ENCODE measurements at places on chromosomes 11 and 22.

- DNase-seq: no peak
These were observed 52.6 kb downstream of the STK33 start for GRCh38 chr11:8541448-8541847.

- no peak for DNase-seq
These were observed 34.3 kb downstream of the MTMR3 start for GRCh38 chr22:29917052-29917902.

DNA sequence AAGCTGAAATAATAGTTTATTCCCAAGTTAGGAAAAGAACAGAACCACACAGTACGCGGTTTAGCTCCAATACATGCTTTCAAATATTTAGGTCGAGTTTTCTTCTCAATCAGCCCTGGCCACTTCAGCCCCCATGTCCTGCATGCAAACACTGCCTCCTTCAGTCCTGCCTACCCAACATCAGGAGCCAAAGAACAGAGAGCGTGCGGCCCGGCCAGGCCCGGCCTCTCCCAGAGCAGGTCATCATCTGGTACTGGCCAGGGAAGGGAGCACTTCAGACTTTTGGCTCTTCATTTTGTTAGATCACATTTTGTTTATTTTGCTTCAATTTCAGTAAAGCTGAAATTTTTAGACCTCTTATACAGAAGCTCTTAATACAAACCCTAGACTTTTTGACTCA is 6.7 kb downstream of the BRD1 start:
- no peak for DNase-seq

DNA sequence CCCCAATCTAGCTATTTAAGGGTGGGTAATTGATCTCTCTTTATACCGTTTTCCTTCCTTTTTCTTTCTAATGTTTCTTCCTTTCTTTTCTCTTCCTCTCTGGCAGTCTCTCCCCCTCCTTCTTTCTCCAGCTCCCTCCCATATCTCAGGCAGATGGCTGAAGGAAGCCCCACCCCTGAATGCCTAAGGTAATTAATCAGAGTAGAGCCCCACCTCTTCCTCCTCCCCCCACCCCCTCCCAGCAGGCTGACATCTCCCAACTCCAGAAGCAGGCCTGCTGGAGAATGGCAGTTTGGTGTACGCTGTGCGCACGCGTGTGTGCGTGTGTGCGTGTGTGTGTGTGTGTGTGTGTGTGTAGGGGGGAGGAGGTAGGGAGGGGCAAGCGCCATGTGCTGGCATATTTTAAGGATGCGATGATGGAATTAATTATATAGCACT is 122.6 kb downstream of the APOL5 start:
- peak; percentile 98 for DNase-seq

- no peak for DNase-seq
These were observed 3.0 kb downstream of the UCP3 start for GRCh38 chr11:74005721-74006517.

GRCh38 chr11:1879342-1879940 is 12.3 kb downstream of the PRR33 start:
- DNase-seq: no peak

- DNase-seq: no peak
These were observed 142.0 kb upstream of the SYT13 start for GRCh38 chr11:45428116-45428515.

- peak; percentile 15 for DNase-seq
These were observed 32.9 kb downstream of the SCUBE1 start for GRCh38 chr22:43310311-43310710.

DNA sequence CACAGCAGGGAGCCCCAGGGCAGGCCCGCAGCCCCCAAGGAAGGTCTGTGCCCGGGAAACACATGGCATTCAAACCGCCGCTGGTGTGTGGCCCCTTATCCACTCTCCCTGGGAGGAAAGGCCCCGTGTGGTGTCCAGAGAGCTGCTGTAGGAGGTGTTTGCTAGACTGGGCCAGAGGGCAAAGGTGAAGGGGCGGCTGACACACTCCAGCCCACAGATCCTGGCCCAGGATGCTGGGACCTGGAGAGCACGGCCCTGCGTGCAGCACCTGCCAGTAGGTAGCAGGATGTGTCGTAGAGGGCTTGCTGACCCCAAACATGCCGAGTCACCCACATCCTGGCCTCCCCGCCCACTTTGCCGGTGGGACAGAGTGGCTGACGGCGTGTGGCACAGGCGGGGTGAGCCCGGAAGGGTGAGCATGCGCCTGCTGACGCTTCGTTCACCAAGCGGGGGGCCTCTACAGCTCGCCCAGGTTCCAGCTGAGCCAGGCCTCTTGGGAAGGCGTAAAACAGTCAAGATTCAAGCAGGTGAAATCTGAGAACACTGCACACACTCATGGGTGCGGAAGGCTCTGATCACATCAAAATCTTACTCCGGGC is 11.0 kb downstream of the OSBPL5 start:
- no peak for DNase-seq

- no peak for DNase-seq
These were observed 10.1 kb downstream of the C11orf87 start for GRCh38 chr11:109432105-109432504.

DNA sequence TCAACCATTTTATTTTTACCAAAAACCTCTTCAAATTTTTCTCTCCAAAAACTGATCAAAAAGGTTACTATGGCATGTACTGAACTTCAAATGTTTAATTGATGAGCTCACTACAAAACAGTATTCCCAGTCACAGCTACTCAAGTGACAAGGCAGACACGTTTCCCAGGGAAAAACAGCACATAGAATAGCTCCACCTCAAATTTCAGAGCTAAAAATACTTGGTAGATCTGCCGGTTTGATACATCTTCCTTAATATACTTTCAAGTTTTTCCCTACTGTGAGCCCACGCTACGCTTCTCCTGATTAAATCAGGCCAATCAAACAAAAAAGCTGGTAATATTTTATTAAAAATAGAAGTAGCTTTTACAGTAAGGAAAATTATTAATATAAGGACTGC is 100.4 kb downstream of the EFCAB6 start:
- DNase-seq: no peak

- DNase-seq: no peak
These were observed 88.6 kb downstream of the TEAD1 start for GRCh38 chr11:12762696-12763324.

- peak; percentile 63 for DNase-seq
These were observed 9.7 kb upstream of the SAAL1 start for GRCh38 chr11:18115360-18116127.

- no peak for DNase-seq
These were observed 18.5 kb downstream of the CLDN5 start for GRCh38 chr22:19505735-19506126.

- no peak for DNase-seq
These were observed 169.7 kb downstream of the SOX6 start for GRCh38 chr11:16186680-16187079.

- DNase-seq: peak; percentile 34
These were observed 8.3 kb upstream of the DCHS1 start for GRCh38 chr11:6663794-6664469.

DNA sequence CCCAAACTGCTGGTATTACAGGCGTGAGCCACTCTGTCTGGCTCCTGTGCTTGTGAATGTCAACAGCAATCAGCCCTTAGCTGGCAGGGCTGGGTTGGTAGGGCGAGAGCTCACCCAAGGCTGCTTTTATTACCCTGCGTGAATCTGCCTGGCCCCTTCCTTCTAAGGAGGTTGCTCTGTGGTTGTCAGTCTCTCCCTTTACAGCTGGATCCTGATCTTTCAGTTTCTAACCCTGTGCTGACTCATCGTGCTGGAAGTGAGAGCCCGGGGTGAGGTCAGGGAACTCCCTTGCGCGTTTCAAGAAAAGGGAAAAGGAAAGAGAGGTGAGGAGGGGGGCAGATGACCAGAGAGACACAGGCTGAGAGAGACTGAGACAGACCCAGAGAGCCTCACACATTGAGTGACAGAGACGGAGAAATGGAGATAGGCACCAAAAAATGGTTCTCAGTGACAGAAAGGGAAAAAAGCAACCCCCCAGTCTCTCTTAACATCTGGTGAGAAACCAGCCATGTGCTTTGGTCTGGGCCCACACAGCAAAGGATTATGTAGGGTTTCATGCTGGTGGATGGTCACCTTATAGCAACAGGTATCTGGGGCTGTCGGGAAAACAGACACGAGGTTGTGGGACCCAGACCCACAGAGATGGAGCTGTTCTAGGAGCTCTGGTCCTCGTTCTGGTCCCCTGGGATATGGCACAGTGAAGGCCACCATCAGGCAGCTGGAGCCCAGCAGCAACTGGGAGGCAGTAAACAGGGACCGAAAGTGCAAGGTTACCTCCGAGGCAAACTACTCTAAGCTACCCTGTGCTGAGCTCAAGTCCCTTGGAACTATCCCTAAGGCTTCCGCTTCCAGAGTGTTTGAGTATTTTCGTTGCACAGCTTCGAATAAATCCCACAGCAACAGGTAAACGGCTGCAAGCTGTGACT is 2.5 kb downstream of the TCN2 start:
- peak; percentile 91 for DNase-seq

GRCh38 chr22:49815641-49816091 is 12.0 kb downstream of the BRD1 start:
- no peak for DNase-seq

GRCh38 chr11:32113920-32114203 is 23.0 kb downstream of the RCN1 start:
- no peak for DNase-seq

DNA sequence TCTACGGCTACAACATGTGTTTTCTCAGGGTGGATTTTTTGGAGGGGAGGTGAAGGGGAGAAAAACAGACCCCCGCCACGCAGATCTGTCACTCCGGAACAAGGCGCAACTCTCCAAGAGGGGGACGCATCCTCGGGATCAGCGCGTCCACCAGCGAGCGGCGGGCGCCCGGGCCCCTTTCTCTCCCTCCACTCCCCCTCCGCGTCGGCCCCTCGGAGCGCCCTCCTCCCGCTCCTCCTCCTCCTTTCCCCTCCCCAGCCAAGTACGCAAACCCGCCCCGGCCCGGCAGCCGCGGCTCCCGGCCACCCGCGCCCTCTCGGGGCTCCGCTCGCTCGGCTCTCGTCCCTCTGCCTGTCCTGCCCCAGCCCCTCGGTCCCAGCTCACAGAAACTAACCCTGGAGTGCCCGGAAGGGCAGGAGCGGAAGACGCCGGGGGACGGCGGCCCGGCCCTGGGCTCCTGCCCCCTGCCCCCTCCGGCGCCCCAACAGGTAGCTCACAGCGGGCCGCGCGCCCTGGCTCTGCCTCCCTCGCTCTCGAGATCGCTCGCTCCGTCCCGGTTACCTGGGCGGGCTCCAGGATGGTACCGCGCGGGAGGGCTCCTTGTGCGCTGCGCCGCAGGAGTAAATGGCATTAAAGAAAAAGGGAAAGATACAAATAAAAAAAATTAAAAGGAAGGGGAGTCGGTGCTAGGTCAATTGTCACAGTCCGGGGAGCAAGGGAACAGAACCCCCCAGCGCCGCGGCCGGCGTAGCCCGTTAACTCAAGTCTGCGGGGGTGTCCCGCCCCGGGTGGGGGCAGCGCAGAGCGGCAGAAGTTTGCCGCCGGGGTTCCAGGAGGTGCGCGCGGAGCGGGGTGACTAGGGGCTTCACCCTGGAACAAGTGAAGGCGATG is 131.4 kb upstream of the C11orf58 start:
- no peak for DNase-seq

- no peak for DNase-seq
These were observed 34.6 kb downstream of the LGR4 start for GRCh38 chr11:27437829-27438594.

GRCh38 chr11:64321026-64321425 is 3.1 kb downstream of the PRDX5 start:
- DNase-seq: no peak

DNA sequence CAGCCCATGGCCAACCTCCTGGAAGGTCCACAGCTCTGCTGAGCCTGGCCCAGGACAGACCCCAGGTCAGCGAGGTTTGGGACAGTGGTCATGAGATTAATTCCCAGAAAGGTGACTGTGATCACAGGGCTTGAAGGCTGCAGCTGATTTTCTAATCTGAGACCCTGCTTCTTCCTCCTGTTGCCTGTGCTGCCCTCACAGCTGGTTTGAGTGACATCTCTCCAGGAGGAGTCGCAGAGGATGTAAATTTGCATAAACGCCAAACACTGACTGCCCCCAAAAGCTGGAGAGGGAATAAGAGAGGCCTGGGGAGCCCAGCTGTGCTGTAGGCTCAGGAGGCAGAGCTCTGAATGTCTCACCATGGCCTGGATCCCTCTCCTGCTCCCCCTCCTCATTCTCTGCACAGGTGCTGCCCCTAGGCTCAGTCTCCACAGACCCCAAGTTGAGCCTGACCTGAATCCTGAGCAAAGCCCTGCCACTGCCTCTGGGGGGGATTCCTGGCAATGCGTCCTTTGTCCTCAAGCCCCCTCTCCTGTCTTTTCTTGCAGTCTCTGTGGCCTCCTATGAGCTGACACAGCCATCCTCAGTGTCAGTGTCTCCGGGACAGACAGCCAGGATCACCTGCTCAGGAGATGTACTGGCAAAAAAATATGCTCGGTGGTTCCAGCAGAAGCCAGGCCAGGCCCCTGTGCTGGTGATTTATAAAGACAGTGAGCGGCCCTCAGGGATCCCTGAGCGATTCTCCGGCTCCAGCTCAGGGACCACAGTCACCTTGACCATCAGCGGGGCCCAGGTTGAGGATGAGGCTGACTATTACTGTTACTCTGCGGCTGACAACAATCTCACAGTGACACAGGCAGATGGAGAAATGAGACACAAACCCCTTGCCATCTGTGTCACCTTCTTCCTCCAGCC is 23.8 kb downstream of the GGTLC2 start:
- DNase-seq: no peak

DNA sequence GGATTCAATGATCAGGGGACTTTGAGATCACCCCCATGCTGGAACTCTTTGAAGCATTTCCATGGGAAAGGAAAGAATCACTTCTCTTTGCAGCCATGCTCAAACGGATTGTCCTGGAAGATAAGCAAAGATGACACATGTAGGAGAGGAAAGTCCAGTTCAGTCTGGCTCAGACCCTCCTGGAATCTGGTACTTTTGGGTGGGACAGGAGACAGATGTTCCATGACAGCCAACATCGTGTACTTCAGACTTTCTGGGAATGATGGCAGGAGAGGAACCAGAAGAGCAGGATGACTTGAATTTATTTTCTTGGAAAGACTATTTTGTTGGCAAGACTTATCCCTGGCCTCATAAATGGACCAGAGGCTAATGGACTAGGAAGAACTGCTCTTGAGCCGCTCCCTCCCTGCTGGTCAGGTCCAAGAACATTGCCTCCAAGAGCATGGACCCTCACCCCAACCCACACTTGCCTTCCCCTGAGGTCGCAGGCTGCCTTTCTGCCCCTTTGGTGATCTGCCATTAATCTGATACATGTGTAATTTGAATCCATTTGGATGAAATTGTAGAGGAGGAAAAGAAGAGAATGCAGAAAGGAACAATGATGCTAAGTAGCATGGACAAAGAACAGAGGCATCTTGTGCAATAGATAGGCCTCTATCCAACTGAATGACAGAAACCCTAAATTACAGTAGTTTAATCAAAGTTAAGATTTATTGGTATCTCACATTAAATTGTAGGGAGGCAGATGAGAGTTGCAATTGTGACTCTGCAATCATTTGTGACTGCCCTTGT is 201.0 kb downstream of the SNX19 start:
- DNase-seq: no peak

- DNase-seq: peak; percentile 60
These were observed 41.3 kb upstream of the RDX start for GRCh38 chr11:110337570-110338193.

Data from LHCN-M2 (cell line).